A549 treated with ZK216348 at 1 μM for 4 hours (cell line): ENCODE measurements at places on chromosomes 2 and 18. TPM values are rescaled to one million over a fixed set of nuclear protein-coding genes. Genes with fewer than 3 reads are reported as not detected.

The PLA2R1 gene
- 1.9 to 2.7 TPM (median 2.4 TPM) in 5 replicates for total RNA-seq

The SYT4 gene
- total RNA-seq, result not detected in 5 replicates

The SNTG2 gene
- total RNA-seq, result not detected in 5 replicates

The LANCL1 gene
- total RNA-seq, result 17.1 to 31.1 TPM (median 24.9 TPM) in 5 replicates

The GAREM2 gene
- 5.6 to 10.3 TPM (median 7.7 TPM) in 5 replicates for total RNA-seq

The GALNT5 gene
- total RNA-seq, result 2.0 to 2.6 TPM (median 2.4 TPM) in 5 replicates

The VWA3B gene
- total RNA-seq, result 0.33 TPM in 1 of 5 replicates, not detected in the others

The BCS1L gene
- total RNA-seq, result 32.8 to 52.6 TPM (median 44.7 TPM) in 5 replicates

The MEP1B gene
- total RNA-seq, result 0.09 TPM in 1 of 5 replicates, not detected in the others

The FAM210A gene
- 19.7 to 25.5 TPM (median 22.8 TPM) in 5 replicates for total RNA-seq

The STON1 gene
- total RNA-seq, result 0.31 to 0.48 TPM (median 0.40 TPM) in 5 replicates

The RGPD3 gene
- 0.11 to 0.20 TPM (median 0.14 TPM) in 5 replicates for total RNA-seq

The SLC19A3 gene
- 2.4 to 3.0 TPM (median 2.9 TPM) in 5 replicates for total RNA-seq

The ZNF521 gene
- total RNA-seq, result not detected in 5 replicates

The ATF2 gene
- 17.0 to 20.8 TPM (median 17.8 TPM) in 5 replicates for total RNA-seq

The MYL12A gene
- 261 to 397 TPM (median 307 TPM) in 5 replicates for total RNA-seq

The CNTNAP5 gene
- total RNA-seq, result not detected in 5 replicates

The MARCO gene
- 0.14 TPM in 1 of 5 replicates, not detected in the others for total RNA-seq

The SP140 gene
- total RNA-seq, result 0.22 to 0.39 TPM in 2 of 5 replicates, not detected in the others

The ARHGAP15 gene
- total RNA-seq, result not detected in 5 replicates

The RAPGEF4 gene
- 0.20 to 0.27 TPM (median 0.25 TPM) in 4 of 5 replicates, not detected in the other for total RNA-seq

The ATP8B1 gene
- 5.9 to 10.4 TPM (median 8.3 TPM) in 5 replicates for total RNA-seq

The C2orf66 gene
- 0.11 TPM in 1 of 5 replicates, not detected in the others for total RNA-seq

The ATP6V1C2 gene
- 0.07 to 0.31 TPM (median 0.17 TPM) in 4 of 5 replicates, not detected in the other for total RNA-seq

The NR4A2 gene
- total RNA-seq, result 1.4 to 3.8 TPM (median 2.1 TPM) in 5 replicates

The FLACC1 gene
- 0.34 to 0.57 TPM in 2 of 5 replicates, not detected in the others for total RNA-seq

The TMEFF2 gene
- 0.33 to 0.85 TPM (median 0.38 TPM) in 5 replicates for total RNA-seq

The ZNF532 gene
- 17.5 to 26.4 TPM (median 22.4 TPM) in 5 replicates for total RNA-seq

The TUBA4B gene
- total RNA-seq, result 0.26 to 0.33 TPM (median 0.27 TPM) in 3 of 5 replicates, not detected in the others

The IKZF2 gene
- total RNA-seq, result 0.09 to 0.33 TPM (median 0.19 TPM) in 4 of 5 replicates, not detected in the other

The CABYR gene
- total RNA-seq, result 10.9 to 22.8 TPM (median 13.2 TPM) in 5 replicates

The NOL4 gene
- total RNA-seq, result not detected in 5 replicates

The ACOXL gene
- 0.06 TPM in 1 of 5 replicates, not detected in the others for total RNA-seq

The FOXD4L1 gene
- 0.25 to 0.50 TPM (median 0.28 TPM) in 5 replicates for total RNA-seq

The RNF152 gene
- total RNA-seq, result 0.09 to 0.15 TPM in 2 of 5 replicates, not detected in the others

The SERPINB13 gene
- not detected in 5 replicates for total RNA-seq

The UGT1A4 gene
- not detected in 5 replicates for total RNA-seq

The FRZB gene
- total RNA-seq, result 0.06 to 0.08 TPM (median 0.06 TPM) in 4 of 5 replicates, not detected in the other

The MAL gene
- total RNA-seq, result not detected in 5 replicates

The NDC80 gene
- 11.5 to 17.2 TPM (median 13.3 TPM) in 5 replicates for total RNA-seq

The ABCB11 gene
- total RNA-seq, result 0.02 TPM in 1 of 5 replicates, not detected in the others

The ITPRIPL1 gene
- total RNA-seq, result not detected in 5 replicates

The HOXD9 gene
- total RNA-seq, result 1.2 to 1.8 TPM (median 1.8 TPM) in 5 replicates

The MFF gene
- 97.8 to 143 TPM (median 107 TPM) in 5 replicates for total RNA-seq

The CLK1 gene
- 34.9 to 45.0 TPM (median 39.4 TPM) in 5 replicates for total RNA-seq

The LRATD1 gene
- total RNA-seq, result 0.07 TPM in 1 of 5 replicates, not detected in the others

The CRYGA gene
- total RNA-seq, result not detected in 5 replicates

The TMEM178A gene
- total RNA-seq, result 0.09 to 0.21 TPM in 2 of 5 replicates, not detected in the others

The PCARE gene
- not detected in 5 replicates for total RNA-seq

The NEU2 gene
- not detected in 5 replicates for total RNA-seq

The PDE1A gene
- 0.07 to 0.43 TPM (median 0.15 TPM) in 5 replicates for total RNA-seq

The RGPD4 gene
- 0.04 to 0.16 TPM (median 0.10 TPM) in 4 of 5 replicates, not detected in the other for total RNA-seq

The GKN2 gene
- total RNA-seq, result 2.7 to 6.0 TPM (median 3.7 TPM) in 5 replicates

The FEV gene
- total RNA-seq, result not detected in 5 replicates

The SERPINB3 gene
- total RNA-seq, result 0.12 to 0.19 TPM (median 0.14 TPM) in 4 of 5 replicates, not detected in the other

The ANO7 gene
- total RNA-seq, result 1.3 to 3.0 TPM (median 2.2 TPM) in 5 replicates

The ORC4 gene
- 23.4 to 34.3 TPM (median 30.6 TPM) in 5 replicates for total RNA-seq
